ENCODE measurements at places on chromosomes 4 and X. TPM values are rescaled to one million over a fixed set of nuclear protein-coding genes. Genes with fewer than 3 reads are reported as not detected.

Gene GYG2
- polyA plus RNA-seq, result 15.0 TPM

GRCh38 chr4:16824278-16824806 is 74.1 kb downstream of the LDB2 start:
- no peak for DNase-seq

Gene CLDN2
- polyA plus RNA-seq, result 71.1 TPM

- no peak for DNase-seq
Observed at GRCh38 chr4:6059375-6059805, 41.2 kb upstream of the C4orf50 start.

Gene PNMA6F
- polyA plus RNA-seq, result not detected

DNA sequence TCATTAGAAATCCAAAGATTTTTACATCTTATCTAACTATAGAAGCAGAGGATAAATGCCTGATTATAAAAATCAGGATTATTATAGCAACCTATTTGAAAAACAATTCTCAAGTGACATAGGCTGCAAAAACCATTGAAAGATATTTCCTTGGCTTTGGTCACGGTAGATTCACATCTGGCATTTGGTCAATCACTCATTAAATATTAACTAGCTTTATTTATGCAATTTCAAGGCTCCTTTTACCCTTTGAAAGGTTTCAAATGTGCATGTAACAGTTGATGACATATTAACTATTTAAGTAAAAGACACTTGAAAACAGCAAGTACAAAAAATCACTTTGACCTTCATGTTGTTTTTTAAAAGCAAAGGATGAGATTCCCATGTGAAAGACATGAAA is 98.1 kb downstream of the MMRN1 start:
- DNase-seq, result no peak

DNA sequence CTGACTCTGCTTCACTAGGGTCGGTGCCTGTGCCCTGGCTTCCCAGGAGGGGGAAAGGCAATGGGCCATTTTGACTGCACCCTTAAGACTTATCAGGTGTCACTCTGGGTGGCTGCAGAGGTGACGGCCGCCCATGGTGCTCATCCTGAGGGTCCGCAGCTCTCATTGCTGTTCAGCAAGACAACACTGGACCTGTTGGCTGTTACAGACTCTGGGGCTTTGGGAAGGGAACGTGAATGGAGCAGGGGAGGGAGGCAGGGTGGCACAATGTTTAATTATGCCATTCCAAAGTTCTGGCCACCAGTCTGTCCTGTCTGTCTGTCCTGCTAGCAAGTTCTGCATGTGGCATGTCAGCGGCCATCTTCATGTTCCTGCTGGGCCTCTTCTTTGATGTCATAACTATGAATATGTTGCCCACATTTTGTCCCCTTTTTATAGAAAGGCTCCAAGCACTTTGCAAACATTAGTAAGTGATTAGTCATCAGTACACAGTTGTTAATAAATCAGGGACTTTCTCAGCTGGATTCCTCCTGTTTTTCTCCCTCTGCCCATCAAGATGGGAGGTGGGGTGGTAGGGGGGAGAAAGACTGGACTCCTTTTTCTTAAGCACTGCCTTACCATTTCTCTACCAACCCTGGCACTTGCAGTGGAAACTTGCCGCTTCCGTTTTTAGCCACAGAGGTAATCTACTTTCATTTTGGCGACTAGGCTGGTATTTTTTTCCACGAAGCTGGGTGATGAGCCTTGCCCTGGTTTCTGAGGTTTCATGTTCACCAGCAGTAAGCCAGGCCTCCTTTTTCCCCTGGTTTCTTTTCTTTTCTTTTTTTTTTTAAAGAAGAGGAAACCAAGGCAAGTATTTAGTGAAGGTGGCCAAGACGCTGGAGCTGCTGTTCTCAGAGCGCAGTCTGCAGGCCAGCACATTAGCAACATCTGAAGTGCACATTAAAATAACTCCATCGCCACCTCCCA is 88.6 kb upstream of the TRIM2 start:
- DNase-seq, result no peak

DNA sequence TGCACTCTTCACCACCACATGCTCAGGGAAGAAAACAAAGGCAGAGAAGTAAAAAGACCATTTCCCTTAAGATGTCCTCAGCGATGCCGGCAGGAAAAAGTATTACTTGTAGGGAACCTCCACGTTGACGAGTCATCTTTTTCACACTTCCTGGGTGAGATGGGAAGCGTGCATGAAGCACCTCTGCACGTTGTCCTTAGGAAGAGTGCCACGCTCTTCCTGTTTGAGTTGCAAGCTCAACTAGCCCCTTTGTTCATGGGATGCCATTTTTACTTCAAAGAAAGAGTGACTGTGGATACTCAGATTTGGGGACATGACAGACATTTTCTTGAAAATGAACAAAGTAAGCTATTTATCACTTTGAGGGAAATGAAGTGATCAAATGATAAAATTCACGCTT is 33.8 kb downstream of the DCTD start:
- no peak for DNase-seq

GRCh38 chrX:116694046-116694445 is 231.3 kb upstream of the CT83 start:
- DNase-seq, result no peak

Gene ZMYM3
- 63.8 TPM for polyA plus RNA-seq
